ENCODE measurements at places on chromosomes 1 and 21. TPM values are rescaled to one million over a fixed set of nuclear protein-coding genes. Genes with fewer than 3 reads are reported as not detected.

DNA sequence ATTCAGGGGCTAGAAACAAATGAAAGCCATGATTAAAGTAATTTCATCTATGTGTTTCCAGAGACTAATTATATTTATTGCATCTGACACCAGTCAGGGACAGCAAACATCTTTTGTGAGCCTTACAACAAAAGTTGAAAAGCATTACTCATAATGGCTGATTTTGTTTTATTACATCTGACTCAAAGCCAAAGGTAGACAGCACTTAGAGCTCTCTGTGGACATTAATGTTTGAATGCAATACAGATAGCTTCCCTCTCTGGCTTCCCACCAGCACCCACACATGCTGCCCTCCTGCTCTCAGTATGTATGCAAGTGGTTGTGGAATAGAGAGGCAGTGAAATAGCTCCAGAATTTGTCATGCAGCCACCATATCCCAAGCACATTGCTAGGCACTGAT, 198.7 kb downstream of the SETD4 start:
- DNase-seq: no peak

The A3GALT2 gene
- not detected for polyA plus RNA-seq

DNA sequence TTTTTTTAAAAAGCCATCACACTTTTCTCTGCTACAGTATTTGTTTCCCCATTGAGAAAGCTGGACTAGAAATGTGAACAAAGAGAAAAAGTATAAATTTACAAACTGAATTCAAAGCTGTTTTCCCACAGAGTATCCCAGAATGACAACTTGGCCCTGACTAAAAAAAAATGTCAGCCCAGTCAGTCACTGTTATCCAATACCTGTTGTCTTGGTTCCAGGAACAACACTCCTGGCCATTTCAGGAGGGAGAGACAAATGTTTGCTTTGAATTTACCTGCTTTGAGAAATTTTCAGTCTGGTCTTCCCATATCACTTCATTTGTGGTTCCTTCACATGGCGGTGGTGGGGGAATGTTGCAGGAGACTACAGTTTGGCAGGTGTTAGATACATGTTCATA, 46.2 kb downstream of the COLGALT2 start:
- DNase-seq: no peak

- DNase-seq: no peak
Measured at GRCh38 chr1:36883315-36883949, 150.9 kb downstream of the GRIK3 start.

DNA sequence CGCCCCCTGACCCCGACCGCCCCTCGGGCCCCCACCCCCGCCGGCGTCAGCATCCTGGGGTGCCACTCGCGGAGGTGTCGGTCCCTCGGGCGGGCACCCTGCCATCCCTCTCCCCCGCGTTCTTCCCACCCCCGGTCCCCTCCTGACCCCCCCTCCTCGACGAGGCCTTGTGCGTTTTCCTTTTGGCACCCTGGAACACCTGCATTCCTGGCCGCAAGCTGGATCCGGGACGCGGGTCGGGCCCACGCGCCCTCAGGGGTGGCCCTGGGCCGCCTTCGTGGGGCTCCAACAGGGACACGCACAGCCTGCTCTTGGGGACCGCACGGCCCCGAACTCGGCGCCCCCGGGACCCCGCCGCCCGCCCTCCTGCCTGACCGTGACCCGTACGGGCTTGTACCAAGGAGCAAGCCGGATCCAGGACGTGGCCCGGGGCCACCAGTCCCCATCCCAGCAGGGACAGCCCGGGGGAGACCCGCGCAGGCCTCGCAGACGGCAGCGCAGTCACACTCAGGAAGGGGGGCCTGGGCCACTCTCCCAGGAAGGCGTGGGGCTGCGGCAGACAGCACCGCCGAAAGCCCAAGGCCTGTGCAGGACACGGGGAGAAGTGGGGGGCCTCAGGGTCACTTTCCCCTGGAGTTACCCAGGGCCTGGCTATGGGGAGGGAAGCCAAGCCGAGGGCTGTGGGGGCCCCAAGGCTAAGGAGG, 579 bp upstream of the SLC19A1 start:
- DNase-seq: peak; percentile 11

All from heart left ventricle (tissue), 16 donors.